ENCODE measurements at places on chromosomes 4 and X.

DNA sequence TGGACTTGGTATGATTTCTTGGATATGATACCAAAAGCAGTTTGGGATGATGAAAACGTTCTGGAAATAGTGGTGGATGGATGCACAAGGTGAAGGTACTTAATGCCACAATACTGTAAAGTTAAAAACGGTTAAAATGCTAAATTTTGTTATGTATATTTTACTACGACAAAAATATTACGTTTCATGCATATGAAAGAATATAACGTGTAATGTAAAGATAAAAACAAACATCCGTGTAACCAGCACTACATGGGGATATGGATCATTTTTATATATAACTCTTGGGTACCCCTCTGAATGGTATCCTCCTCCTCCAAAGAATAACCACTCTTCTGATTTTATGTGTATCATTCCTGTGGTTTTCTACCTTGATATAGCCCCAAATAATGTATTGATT lies 862 bp upstream of the CENPU start:
- peak overlapping the region; percentile 96 for H3K4me3 ChIP-seq
- peak overlapping the region; percentile 93 for H3K27ac ChIP-seq
- peaks cover 41% of the 10 kb centered on the region for H3K4me1 ChIP-seq

DNA sequence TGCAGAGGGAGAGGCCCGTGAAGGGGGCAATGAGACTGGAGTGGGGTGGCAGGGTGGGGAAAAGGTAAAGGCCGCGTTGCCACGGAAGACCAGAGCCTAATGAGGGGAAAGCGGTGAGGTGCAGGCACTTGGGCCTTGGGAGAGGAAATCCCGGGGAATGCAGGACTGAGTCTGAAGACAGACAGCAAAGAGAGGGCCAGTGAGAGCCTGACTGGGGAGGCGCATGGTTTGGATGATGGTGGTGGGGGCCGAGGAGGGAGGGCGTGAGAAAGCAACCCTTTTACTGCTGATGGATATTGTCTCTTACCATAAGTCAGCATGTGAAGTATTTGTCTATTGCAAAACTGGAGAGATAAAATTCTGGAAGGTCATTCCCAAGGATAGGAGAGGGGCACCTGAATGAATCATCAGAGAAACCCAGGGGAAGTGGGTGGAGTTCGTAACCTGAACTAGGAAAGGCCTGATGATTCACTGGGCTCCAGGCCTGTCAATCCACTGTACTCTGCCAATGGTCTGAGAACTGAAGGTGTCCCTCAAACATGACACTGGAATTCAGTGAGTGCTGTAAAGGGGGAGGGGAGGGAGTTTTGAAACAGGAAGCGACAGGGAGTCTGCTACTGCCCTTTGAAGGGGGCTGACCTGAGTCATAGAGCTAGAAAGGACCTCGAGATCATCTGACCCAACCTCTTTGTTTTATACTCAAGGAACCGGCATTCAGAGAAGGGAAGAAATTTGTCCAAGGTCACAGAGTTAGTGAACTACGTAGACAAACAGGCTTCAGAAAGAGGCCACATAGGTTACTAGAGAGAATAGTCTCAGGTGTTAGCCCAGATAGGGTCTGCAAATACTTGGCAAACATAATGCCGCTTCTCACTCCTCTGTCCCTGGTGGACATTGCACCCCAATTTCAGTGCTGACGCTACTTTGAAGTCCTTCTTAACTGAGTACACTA lies 52.2 kb downstream of the NALF2 start:
- no peaks in the 10 kb centered on the region for H3K36me3 ChIP-seq
- no peaks in the 10 kb centered on the region for H3K4me1 ChIP-seq

DNA sequence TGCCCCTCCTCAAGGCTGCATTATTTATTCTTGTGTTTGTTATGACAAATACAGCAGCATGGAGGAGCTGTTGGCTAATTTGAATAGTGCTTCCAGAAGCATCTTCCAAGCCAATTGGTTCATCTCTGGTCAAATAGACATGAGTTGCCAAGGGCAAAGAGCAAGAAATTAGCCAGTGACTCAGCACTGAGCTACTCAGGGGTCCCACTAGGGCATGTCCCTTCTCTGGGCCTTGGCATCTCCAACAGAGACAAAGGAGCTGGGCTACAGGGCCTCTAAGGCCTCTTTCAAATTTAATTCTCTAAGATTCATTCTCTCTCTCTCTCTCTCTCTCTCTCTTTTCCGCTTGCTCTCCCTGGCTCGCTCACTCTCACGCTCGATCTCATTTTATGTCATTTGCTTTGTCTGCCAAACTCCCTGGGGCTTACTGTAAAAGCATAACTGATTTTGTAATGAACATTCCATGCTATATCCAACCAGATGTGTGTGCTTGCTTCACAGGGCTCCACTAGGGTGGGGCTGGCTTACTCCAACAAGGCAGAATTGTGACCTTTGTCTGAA lies 86.7 kb upstream of the MAGEA4 start:
- H3K27ac ChIP-seq: no peak overlapping the region
- H3K4me1 ChIP-seq: no peaks in the 10 kb centered on the region
- DNase-seq: no peak
- H3K36me3 ChIP-seq: no peaks in the 10 kb centered on the region
- no peaks in the 10 kb centered on the region for H3K27me3 ChIP-seq
- H3K4me3 ChIP-seq: no peak overlapping the region

DNA sequence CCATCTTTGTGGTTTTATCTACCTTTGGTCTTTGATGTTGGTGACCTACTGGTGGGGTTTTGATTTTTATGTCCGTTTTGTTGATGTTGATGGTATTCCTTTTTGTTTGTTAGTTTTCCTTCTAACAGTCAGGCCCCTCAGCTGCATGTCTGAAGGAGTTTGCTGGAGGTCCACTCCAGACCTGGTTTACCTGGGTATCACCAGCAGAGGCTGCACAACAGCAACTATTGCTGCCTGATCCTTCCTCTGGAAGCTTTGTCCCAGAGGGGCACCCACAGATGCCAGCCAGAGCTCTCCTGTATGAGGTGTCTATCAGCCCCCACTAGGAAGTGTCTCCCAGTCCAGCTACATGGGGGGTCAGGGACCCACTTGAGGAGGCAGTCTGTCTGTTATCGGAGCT lies 199.3 kb upstream of the WDFY3 start:
- H3K27me3 ChIP-seq: no peaks in the 10 kb centered on the region
- no peaks in the 10 kb centered on the region for H3K36me3 ChIP-seq
